SW 1271 (cell line): ENCODE measurements at places on chromosomes 1 and 21.

DNA sequence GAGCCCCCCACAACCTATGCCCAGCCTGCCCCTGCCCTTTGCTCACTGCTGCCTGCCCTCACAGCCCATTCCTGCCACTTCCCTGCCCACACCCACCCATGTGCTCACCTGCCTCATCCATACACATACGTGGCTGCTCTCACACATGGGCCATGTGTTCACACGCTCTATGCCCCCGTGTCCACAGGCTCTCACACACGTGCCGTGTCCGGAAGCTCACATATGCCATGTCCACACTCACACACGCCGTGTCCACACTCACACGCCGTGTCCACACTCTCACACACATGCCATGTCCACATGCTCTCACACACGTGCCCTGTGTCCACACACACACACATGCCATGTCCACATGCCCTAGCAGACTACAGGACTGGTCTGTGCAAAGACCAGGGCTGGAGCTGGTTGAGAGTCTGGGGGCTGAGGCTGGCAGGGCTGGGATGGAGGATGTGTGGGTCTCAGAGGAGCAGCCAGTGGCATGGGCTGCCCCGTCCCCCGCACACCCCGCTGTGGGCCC is 583 bp upstream of the RNF223 start:
- DNase-seq = no peak

GRCh38 chr1:159974350-159974965 is 20.4 kb upstream of the SLAMF9 start:
- DNase-seq = no peak

DNA sequence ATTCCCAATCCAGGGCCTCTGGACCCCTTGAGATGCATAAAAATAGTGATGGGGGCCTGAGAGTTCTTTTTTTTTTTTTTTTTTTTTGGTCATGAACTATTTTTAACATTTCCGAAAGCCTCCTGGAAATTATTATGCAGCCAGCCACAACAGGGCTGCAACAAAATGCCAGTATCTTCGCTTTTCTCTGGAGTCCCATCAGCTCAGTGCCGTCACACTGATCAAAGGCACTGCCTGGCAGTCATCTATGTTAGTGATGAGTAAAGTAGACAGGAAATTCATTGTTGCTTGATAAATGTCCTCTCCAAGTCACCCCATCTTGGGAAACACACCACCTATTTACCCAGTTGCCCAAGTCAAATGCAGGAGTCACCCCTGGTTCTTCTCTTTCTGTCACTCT is 15.2 kb upstream of the PEF1 start:
- DNase-seq = no peak

DNA sequence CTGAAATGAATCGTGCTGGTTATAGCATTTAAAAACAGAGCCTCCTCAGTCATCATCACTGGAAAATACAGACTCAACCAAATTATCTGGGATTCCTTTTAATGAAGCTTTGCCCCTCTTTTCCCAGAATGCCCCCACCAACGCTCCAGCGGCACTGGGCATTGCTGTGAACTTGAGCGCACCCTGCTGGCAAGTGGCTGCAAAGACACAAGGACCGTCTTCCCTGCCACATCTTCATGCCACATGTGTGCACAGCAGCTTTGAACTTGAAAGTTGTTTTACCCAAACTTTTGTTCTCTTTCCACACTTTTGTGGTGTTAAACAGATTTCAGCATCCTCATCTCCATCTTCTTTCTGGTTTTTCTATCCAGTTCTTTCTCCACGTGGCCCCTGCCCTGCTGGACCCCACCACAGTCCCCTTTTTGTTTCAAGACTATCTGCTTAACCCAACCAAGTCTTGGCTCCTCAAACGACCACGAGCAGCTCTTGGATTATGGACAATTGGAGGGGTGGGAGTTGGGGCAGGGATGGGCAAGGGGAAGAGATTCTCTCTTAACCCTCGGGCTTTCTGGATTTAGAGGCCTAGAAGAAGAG is 12.8 kb upstream of the LMX1A start:
- no peak for DNase-seq

DNA sequence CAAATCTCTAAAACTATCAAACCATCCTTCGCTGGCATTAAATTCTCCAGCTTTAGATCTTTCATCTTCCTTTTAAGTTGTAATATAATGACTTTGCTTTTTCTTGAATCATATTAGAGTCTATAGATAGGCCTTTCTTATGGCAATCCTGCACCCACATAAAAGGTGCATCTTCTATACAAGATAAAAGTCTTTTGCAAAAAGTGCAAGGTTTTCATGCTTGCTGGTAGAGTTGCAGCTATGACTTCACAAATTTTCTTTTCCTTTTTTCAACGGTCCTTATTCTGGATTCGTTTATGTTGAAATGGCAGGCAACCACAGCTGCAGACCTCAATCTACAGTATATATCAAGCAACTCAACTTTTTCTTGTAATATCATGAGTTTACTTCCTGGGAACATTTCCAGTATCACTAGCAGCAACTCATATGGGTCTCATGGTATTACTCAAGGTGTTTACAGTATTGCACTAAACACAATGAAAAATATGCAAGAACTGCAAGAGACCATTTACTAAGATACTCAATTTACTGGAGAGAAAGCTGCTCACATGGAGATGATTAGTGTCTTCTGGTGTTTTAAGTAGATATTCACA is 22.1 kb downstream of the OMA1 start:
- DNase-seq = no peak

DNA sequence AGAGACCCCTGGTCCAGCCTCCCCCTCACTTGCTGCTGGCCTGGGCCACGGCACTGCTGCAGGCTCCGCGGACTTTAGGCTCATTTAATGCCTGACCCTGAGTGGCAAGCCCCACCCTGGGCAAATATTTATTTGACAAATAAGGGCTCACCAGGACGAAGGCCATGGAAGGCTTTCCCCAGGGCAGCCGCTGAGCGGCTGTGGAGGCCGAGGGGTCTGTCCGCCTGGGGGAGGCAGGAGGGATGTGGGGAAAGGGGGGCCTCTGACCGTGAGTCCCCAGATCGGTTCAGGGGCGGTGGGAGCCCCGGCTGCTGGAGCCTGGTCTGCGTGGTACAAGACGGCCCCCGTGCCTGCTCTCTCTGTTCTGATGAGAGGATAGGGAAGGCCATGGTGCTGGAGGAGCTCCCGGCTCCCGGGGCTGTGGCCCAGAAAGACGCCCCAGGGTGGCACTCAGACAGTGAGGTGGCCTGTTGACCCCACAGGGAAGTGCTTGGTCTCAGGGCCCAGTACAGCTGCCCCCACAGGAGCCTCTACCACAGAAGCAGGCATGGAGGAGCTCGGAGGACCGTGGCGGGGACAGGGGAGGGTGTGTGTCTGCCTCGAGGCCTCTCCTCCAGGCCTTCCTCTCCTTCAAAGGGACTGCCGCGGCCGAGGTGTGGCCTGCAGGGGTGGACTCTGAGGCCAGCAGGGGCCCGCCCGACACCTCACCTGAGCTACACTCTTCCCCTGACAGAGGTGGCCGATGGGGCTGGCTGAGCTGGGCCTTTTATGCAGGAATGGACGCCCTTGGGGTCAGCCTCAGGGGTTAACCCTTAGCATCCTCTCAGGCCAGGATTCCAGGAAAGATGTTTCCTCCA is 9.1 kb upstream of the C1orf159 start:
- DNase-seq = no peak
